A549 treated with Mapracorat at 1 μM for 4 hours (cell line): ENCODE measurements at places on chromosomes 5 and 9. TPM values are rescaled to one million over a fixed set of nuclear protein-coding genes. Genes with fewer than 3 reads are reported as not detected.

The FYB1 gene
- 10.3 to 15.1 TPM (median 12.8 TPM) in 5 replicates for total RNA-seq

The CDH18 gene
- total RNA-seq = not detected in 5 replicates

The ADRB2 gene
- 0.92 to 1.4 TPM (median 0.93 TPM) in 5 replicates for total RNA-seq

The MINAR2 gene
- not detected in 5 replicates for total RNA-seq

The IL5 gene
- total RNA-seq = not detected in 5 replicates

The TAF11L5 gene
- total RNA-seq = not detected in 5 replicates

The DMAC1 gene
- total RNA-seq = 28.0 to 82.5 TPM (median 73.4 TPM) in 5 replicates

The TRIM14 gene
- 10.8 to 14.4 TPM (median 13.3 TPM) in 5 replicates for total RNA-seq

The CDHR2 gene
- total RNA-seq = 0.09 to 0.19 TPM (median 0.14 TPM) in 4 of 5 replicates, not detected in the other

The C9 gene
- not detected in 5 replicates for total RNA-seq

The FGF1 gene
- 0.16 to 0.95 TPM (median 0.25 TPM) in 5 replicates for total RNA-seq

The ADGRD2 gene
- total RNA-seq = not detected in 5 replicates

The CDKN2B gene
- not detected in 5 replicates for total RNA-seq

The SLC25A25 gene
- total RNA-seq = 7.5 to 9.5 TPM (median 9.1 TPM) in 5 replicates

The DBH gene
- total RNA-seq = not detected in 5 replicates

The ITK gene
- 0.05 TPM in 3 of 5 replicates, not detected in the others for total RNA-seq

The PCDHGA9 gene
- 0.06 to 0.08 TPM (median 0.06 TPM) in 3 of 5 replicates, not detected in the others for total RNA-seq

The DOCK8 gene
- 0.24 to 0.59 TPM (median 0.36 TPM) in 5 replicates for total RNA-seq

The PCDHGB1 gene
- 1.3 to 2.0 TPM (median 1.9 TPM) in 5 replicates for total RNA-seq

The QRFP gene
- total RNA-seq = not detected in 5 replicates

The NAA35 gene
- total RNA-seq = 25.2 to 28.8 TPM (median 26.9 TPM) in 5 replicates

The ARID3C gene
- total RNA-seq = 0.09 to 0.39 TPM (median 0.17 TPM) in 5 replicates

The GPR151 gene
- not detected in 5 replicates for total RNA-seq

The PSMD5 gene
- 27.4 to 30.4 TPM (median 29.8 TPM) in 5 replicates for total RNA-seq

The CDC42SE2 gene
- total RNA-seq = 29.6 to 32.6 TPM (median 31.7 TPM) in 5 replicates

The GLDC gene
- 12.0 to 14.0 TPM (median 12.4 TPM) in 5 replicates for total RNA-seq
